ENCODE measurements at places on chromosomes 3 and 15. TPM values are rescaled to one million over a fixed set of nuclear protein-coding genes. Genes with fewer than 3 reads are reported as not detected.

The AGBL1 gene
- total RNA-seq: not detected

The RAB6B gene
- total RNA-seq: 8.4 TPM

The ALS2CL gene
- total RNA-seq: 43.8 TPM

The C15orf62 gene
- total RNA-seq: 1.4 TPM

The DLL4 gene
- total RNA-seq: 7.2 TPM

The ZPLD1 gene
- total RNA-seq: 14.2 TPM

The C3orf20 gene
- not detected for total RNA-seq

The RTF1 gene
- 32.1 TPM for total RNA-seq

The CCRL2 gene
- 9.1 TPM for total RNA-seq

The HHLA2 gene
- total RNA-seq: 69.1 TPM

Measured in mucosa of gallbladder (tissue), 1 donor.